ENCODE measurements at places on chromosomes 6 and 20. TPM values are rescaled to one million over a fixed set of nuclear protein-coding genes. Genes with fewer than 3 reads are reported as not detected.
A peak's percentile ranks its signal among the peaks of the same experiment; 100 is the strongest.

GRCh38 chr6:166610069-166610468 is 17.0 kb downstream of the RPS6KA2 start:
- no peak for DNase-seq

- no peak for DNase-seq
Observed at GRCh38 chr6:105993341-105994117, 92.6 kb upstream of the PRDM1 start.

GRCh38 chr6:14910692-14911547 is 334.9 kb upstream of the JARID2 start:
- peak; percentile 48 for DNase-seq

GRCh38 chr6:19857139-19857538 is 20.0 kb downstream of the ID4 start:
- no peak for DNase-seq

- no peak for DNase-seq
Observed at GRCh38 chr6:33966536-33966935, 162.7 kb upstream of the MLN start.

GRCh38 chr6:45677381-45678284 is 299.9 kb upstream of the SUPT3H start:
- peak; percentile 57 for DNase-seq

DNA sequence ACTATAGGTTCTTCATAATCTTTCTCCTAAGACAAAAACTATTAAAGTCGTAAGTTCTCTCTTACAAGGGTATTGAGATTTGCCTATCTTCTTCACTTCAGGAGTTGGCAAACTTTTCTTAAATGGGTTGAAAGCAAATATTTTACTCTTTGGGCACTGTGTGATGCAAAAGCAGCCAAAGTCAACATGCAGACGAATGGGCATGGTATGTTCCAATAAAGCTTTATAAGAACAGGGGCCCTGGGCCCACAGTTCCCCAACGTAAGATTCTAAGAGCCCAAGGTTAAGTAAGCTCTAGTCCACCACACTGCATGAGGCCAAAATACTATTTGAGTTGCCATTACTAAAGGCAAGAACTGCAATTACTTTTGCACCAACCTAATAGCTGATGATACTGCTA is 11.5 kb downstream of the CD164 start:
- DNase-seq: no peak

GRCh38 chr6:12608874-12609273 is 107.7 kb upstream of the PHACTR1 start:
- no peak for DNase-seq

DNA sequence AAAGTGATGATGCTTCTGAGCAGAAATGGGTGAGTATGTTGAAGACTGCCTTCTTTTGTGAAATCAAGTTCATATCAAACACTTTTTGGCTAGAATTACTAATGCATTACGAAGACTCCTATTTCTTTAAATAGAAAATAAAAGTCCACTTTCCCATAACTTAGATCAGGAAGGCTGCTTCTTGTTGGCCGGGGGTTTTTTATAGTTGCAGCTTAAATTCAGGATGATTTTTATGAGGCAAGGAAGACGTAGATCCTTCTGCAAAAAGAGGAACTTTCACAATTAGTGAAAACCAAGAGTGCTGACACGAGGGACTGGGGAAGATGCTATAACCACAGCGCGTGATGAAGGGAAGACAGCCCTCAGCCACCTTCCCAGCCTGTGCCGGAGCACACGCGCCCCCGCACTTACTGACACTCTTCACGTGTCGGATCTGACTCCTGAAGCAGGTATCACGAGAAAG is 206.1 kb upstream of the PRDM1 start:
- peak; percentile 40 for DNase-seq

GRCh38 chr6:241336-241865 is 50.9 kb upstream of the DUSP22 start:
- no peak for DNase-seq

- DNase-seq: peak; percentile 68
Observed at GRCh38 chr20:14764511-14765369, 427.3 kb upstream of the FLRT3 start.

DNA sequence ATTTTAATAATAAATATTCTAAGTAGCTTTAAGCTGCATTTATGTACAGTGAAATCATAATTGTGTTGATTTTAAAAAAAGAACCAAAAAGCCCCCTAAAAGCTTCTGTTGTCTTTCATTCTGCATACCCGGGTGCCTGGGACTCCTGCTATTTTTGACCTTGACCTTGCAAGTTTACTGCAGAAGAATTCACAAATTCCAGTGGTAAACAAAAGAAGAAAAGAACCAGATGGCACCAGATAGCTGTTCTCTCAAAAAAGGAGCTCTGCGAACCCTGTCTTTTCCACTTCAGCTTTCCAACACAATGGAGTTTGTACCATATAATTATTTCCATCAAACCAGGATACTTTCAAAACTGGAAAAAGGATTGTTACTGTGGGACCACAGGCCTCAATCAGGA is 363.3 kb downstream of the SMOC2 start:
- no peak for DNase-seq

- DNase-seq: no peak
Observed at GRCh38 chr20:10963717-10964266, 290.0 kb upstream of the JAG1 start.

GRCh38 chr6:124983383-124984083 is 21.3 kb downstream of the RNF217 start:
- no peak for DNase-seq

GRCh38 chr6:12384357-12384912 is 94.3 kb downstream of the EDN1 start:
- no peak for DNase-seq

- no peak for DNase-seq
Observed at GRCh38 chr6:121105461-121105860, 228.8 kb downstream of the TBC1D32 start.

GRCh38 chr6:158591134-158591809 is 31.4 kb downstream of the TMEM181 start:
- DNase-seq: no peak

DNA sequence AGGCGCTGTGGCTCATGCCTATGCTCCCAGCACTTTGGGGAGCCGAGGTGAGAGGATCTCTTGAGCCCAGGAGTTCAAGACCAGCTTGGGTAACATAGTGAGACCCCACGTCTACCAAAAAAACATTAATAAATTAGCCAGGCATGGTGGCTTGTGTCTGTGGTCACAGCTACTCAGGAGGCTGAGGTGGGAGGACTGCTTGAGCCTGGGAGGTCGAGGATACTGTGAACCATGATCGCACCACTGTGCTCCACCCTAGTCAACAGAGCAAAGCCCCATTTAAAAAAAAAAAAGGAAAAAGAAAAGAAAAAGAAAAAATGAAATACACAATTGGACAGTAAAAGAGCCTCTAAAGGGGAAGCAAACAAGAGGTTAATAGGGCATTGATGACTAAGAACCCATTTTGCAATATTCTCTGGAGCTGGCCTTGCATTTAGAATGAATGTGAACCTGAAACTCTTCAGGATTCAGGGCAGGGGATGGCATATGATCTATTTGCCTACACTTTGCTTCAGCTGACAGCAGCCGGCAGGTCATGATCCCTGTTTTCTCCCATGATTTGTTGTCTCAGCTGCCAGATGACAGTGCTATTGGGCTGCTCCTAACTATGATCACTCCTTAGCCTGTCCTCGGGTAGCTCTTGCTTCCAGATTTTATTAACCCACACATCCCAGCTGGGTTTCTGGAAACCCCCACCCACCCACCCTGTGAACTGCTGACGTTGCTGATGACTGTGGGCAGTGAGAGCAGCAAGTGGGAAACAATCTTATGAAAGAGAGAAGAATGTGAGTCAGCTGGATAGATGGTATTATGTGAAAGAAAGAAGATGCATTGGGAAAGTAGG is 83.8 kb upstream of the ELOVL5 start:
- DNase-seq: peak; percentile 16

- no peak for DNase-seq
Observed at GRCh38 chr6:98800866-98801265, 33.5 kb upstream of the POU3F2 start.

GRCh38 chr6:2630891-2631571 is 119.7 kb downstream of the MYLK4 start:
- DNase-seq: no peak

DNA sequence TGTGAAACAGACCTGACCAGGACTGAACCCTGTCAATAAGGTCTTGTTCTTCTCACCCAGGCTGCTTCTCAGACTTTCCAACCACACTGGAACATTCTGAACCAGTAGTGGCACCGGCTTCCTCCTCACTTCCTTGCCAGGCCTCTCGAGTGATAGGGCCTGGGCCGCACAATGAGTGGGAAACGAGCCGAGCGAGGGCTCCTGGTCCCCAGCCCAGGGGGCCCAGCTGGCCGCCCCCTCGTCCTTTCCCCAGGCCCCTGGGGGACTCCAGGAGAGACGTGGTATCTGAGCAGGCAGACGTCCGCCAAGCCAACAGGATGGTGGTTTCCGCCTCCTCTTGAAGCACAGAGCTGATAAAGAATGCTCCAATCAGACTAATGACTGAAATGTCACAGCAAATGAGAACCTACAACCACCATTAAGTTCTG is 117.9 kb downstream of the GMDS start:
- DNase-seq: peak; percentile 38

GRCh38 chr20:38152621-38153221 is 12.3 kb downstream of the TGM2 start:
- DNase-seq: peak; percentile 88

GRCh38 chr20:32064667-32065066 is 12.6 kb downstream of the HCK start:
- no peak for DNase-seq

GRCh38 chr6:88662163-88662580 is 301.2 kb downstream of the RNGTT start:
- peak; percentile 62 for DNase-seq

DNA sequence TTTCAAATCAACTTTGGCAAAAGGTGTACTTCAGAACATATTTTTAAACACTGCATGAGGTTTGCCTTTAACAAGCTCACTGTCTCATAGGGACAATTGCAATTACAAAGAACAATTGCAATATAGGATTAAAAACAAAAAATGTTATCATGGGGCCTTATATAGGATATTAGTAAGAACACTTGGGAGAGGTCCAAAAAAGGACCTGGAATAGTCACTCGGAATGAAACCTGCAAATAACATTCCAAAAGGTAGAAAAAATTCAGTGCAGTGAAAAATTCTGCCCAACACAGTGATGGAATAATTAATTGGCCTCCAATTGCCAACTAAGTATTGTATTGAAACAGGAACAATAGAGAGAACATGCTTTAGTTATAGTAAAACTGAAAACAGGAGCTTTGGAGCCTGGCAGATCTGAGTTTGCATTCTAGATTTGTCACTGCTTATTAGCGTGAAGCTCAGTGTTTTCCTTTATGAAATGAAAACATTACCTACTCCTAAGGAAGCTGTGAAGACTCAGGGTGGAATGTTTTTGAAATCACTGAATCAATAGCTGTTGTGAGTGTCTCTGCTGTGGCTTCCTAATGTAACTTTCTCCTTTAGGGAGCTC is 172.6 kb upstream of the BMP5 start:
- no peak for DNase-seq

The NRN1 gene
- 6.4 TPM for total RNA-seq

The ABCC10 gene
- 46.8 TPM for total RNA-seq

The HCK gene
- 11.7 TPM for total RNA-seq

The F13A1 gene
- total RNA-seq: 55.1 TPM

The ILRUN gene
- 89.5 TPM for total RNA-seq

The SNAP91 gene
- total RNA-seq: 2.5 TPM

The PLN gene
- 152 TPM for total RNA-seq

The OPN5 gene
- not detected for total RNA-seq

The TTLL9 gene
- total RNA-seq: 0.29 TPM

The CLVS2 gene
- total RNA-seq: 0.06 TPM

The EPPIN gene
- total RNA-seq: not detected

The CALHM6 gene
- 4.8 TPM for total RNA-seq

The PAX1 gene
- total RNA-seq: not detected

The HNF4A gene
- 74.4 TPM for total RNA-seq

All from mucosa of gallbladder (tissue), 1 donor.